Heart right ventricle (tissue), 16 donors: ENCODE measurements at places on chromosomes 1 and 21. TPM values are rescaled to one million over a fixed set of nuclear protein-coding genes. Genes with fewer than 3 reads are reported as not detected.

DNA sequence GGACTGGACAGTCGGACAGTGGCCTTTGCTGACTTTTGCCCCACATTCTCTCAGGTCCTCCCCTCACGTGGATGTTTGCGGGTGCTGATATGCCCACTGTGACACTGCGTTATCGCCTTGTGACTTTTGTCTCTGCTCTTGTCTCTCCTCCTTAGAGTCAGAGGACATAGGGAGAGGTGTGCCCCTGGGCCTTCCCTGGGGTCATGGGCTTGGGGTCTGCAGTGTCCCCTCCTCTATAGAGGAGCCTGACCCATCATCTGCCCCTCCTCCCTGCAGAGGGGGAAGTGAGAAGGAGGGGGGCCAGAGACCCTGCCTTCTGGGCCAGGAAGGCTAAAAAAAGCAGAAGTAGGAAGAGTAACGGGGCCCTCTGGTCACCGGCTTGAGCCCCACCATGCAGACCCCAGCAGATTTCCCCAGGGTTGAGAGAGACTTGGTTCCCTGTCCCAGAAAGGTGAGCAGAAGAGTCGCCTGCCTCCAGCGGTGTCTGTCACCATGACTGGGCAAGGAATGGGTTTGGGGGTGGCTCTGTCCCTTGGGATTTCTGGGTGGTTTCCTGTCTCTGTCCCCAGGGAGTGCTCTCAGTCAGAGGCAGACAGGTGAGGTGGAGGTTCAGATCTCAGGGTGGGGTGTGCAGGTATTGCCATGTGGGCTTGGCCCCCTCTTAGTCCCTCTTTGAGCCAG is 13.3 kb downstream of the RPS6KA1 start:
- no peak for DNase-seq
- H3K27me3 ChIP-seq: no peaks in the 10 kb centered on the region
- peak overlapping the region; percentile 17 for H3K4me3 ChIP-seq
- H3K36me3 ChIP-seq: no peaks in the 10 kb centered on the region
- H3K4me1 ChIP-seq: peaks cover 32% of the 10 kb centered on the region

DNA sequence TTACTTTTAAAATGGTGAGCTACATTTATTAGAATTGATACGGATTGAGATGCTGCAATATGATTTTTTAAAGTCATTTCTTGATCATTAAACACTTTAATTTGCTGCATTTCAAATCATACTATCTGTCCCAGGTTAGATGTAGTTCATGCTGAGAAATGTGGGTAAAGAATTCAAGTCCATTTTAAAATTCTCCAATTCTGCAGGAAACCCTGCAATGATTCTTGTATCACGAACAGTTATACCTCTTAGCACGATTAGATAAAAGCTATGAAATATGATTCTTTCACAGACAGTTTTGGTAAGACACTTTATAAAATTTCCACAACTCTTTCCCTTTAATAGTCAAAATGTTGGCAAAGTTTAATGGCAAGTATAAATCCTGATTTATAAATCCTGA is 693.4 kb downstream of the ADGRL2 start:
- peaks cover 5% of the 10 kb centered on the region for H3K4me1 ChIP-seq
- H3K27ac ChIP-seq: no peak overlapping the region
- no peaks in the 10 kb centered on the region for H3K27me3 ChIP-seq
- no peaks in the 10 kb centered on the region for H3K36me3 ChIP-seq
- H3K4me3 ChIP-seq: no peak overlapping the region

GRCh38 chr21:45989355-45990048 is 7.9 kb downstream of the COL6A1 start:
- H3K27ac ChIP-seq: no peak overlapping the region
- H3K27me3 ChIP-seq: no peaks in the 10 kb centered on the region
- H3K36me3 ChIP-seq: peaks cover 85% of the 10 kb centered on the region
- H3K4me1 ChIP-seq: peaks cover 8% of the 10 kb centered on the region

GRCh38 chr1:24411963-24412362 is 1.6 kb downstream of the STPG1 start:
- no peaks in the 10 kb centered on the region for H3K36me3 ChIP-seq
- H3K4me3 ChIP-seq: no peak overlapping the region
- H3K27me3 ChIP-seq: no peaks in the 10 kb centered on the region
- H3K27ac ChIP-seq: no peak overlapping the region
- DNase-seq: no peak

DNA sequence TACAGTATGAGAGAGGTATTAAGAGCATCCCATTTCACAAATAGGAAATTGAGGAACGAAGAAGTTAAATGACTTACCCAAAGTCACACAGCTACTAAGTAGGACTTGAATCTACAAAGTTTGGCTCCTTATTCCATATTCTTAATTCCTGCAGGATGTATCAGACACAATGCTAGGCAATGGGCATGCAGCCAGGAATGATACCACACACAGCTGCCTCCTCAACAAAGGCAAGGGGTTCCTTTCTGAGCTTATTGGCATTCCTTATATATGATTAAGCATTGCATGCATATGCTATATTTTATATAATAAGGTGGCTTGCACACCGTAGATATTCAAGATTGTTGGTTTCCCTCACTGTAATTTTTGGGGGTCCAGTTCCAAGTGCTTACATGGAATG is 34.2 kb upstream of the JUN start:
- H3K4me1 ChIP-seq: peaks cover 48% of the 10 kb centered on the region
- no peak overlapping the region for H3K4me3 ChIP-seq
- no peaks in the 10 kb centered on the region for H3K27me3 ChIP-seq
- H3K36me3 ChIP-seq: no peaks in the 10 kb centered on the region
- H3K27ac ChIP-seq: no peak overlapping the region
- DNase-seq: no peak

DNA sequence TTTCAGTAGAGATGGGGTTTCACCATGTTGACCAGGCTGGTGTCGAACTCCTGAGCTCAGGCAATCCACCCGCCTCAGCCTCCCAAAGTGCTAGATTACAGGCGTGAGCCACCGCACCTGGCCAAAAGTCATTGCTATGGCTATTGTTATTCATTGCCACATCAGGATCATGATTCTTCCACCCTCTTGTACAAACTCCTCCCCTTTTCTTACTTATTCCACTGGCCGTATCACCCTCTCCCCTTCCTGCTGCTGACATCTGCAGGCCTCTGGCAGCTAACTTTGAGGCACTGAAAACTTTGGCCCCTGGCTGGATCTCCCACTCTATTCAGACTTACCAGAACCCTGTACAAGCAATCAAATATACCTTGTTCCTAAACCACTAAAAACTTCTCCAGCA is 10.9 kb downstream of the TMEM53 start:
- no peaks in the 10 kb centered on the region for H3K27me3 ChIP-seq
- no peak overlapping the region for H3K4me3 ChIP-seq
- no peaks in the 10 kb centered on the region for H3K36me3 ChIP-seq
- H3K4me1 ChIP-seq: peaks cover 12% of the 10 kb centered on the region

GRCh38 chr1:117180147-117180967 is 30.4 kb downstream of the VTCN1 start:
- DNase-seq: no peak
- H3K27me3 ChIP-seq: no peaks in the 10 kb centered on the region
- H3K4me3 ChIP-seq: no peak overlapping the region

DNA sequence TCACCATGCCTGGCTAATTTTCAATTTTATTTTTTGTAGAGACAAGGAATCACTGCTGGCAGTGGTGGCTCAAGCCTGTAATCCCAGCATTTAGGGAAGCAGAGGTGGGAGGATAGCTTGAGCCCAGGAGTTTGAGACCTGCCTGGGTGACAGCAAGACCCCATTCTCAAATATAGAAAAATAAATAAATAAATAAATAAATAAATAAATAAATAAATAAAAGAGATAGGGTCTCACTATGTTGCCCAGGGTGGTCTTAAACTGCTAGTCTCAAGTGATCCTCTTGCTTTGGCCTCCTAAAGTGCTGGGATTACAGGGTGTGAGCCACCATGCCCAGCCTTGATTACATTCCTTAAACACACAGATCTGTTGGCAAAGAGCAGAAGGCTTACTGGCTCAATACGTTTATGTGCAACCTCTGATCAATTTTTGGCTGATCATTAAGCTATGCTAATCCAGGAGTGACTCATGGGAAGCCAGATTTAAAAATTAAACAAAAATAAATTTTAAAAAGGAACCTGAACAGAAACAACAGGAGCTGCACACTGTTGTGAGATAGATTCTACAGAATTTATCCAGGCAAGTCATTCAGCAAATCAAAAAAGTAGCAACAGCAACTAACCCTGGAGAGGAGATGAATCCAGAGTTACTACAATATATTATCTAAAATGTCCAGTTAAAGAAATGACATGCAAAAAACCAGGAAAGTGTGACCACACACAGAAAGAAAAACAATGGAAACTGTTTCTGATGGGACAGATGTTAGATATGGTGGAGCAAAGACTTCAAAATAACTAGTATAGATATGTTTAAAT is 79.4 kb downstream of the RPE65 start:
- H3K4me3 ChIP-seq: no peak overlapping the region
- no peak for DNase-seq
- H3K4me1 ChIP-seq: no peaks in the 10 kb centered on the region
- H3K27me3 ChIP-seq: no peaks in the 10 kb centered on the region
- no peak overlapping the region for H3K27ac ChIP-seq
- H3K36me3 ChIP-seq: no peaks in the 10 kb centered on the region

- no peaks in the 10 kb centered on the region for H3K27me3 ChIP-seq
- H3K27ac ChIP-seq: peak overlapping the region; percentile 87
- H3K4me3 ChIP-seq: peak overlapping the region; percentile 62
- peaks cover 33% of the 10 kb centered on the region for H3K4me1 ChIP-seq
- peak; percentile 83 for DNase-seq
These were observed 15.6 kb upstream of the HJV start for GRCh38 chr1:146036965-146037646.

- H3K36me3 ChIP-seq: no peaks in the 10 kb centered on the region
- H3K4me1 ChIP-seq: peaks cover 21% of the 10 kb centered on the region
- DNase-seq: no peak
- H3K4me3 ChIP-seq: no peak overlapping the region
- H3K27me3 ChIP-seq: peaks cover 12% of the 10 kb centered on the region
These were observed 11.8 kb downstream of the AGRN start for GRCh38 chr1:1031659-1032235.

DNA sequence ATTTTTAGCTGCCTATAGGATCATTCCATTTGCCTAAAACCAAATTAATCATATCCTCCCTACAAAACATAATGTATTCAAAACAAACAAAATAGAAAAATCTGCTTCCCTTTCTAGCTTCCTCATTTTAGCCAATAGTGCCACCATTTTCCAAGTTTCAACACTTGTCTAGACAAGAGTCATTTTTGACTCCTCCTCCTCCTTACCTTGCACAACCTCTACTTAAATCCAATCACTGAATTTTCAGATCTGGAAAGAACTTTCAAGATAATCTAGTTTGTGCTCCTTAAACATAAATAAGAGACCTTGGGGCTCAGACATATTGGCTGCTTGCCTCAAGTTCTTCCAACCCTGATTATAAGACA is 7.4 kb downstream of the STX6 start:
- no peaks in the 10 kb centered on the region for H3K36me3 ChIP-seq
- no peak for DNase-seq
- H3K27me3 ChIP-seq: no peaks in the 10 kb centered on the region
- peak overlapping the region; percentile 60 for H3K27ac ChIP-seq
- no peak overlapping the region for H3K4me3 ChIP-seq
- peaks cover 3% of the 10 kb centered on the region for H3K4me1 ChIP-seq

GRCh38 chr1:159442428-159442827 is 2.9 kb downstream of the OR10J1 start:
- H3K36me3 ChIP-seq: no peaks in the 10 kb centered on the region
- DNase-seq: no peak
- H3K27ac ChIP-seq: no peak overlapping the region
- no peaks in the 10 kb centered on the region for H3K27me3 ChIP-seq
- H3K4me1 ChIP-seq: no peaks in the 10 kb centered on the region

GRCh38 chr21:45611296-45611695 is 32.2 kb upstream of the PCBP3 start:
- no peak overlapping the region for H3K27ac ChIP-seq
- DNase-seq: no peak
- H3K36me3 ChIP-seq: no peaks in the 10 kb centered on the region
- no peak overlapping the region for H3K4me3 ChIP-seq
- H3K4me1 ChIP-seq: no peaks in the 10 kb centered on the region

DNA sequence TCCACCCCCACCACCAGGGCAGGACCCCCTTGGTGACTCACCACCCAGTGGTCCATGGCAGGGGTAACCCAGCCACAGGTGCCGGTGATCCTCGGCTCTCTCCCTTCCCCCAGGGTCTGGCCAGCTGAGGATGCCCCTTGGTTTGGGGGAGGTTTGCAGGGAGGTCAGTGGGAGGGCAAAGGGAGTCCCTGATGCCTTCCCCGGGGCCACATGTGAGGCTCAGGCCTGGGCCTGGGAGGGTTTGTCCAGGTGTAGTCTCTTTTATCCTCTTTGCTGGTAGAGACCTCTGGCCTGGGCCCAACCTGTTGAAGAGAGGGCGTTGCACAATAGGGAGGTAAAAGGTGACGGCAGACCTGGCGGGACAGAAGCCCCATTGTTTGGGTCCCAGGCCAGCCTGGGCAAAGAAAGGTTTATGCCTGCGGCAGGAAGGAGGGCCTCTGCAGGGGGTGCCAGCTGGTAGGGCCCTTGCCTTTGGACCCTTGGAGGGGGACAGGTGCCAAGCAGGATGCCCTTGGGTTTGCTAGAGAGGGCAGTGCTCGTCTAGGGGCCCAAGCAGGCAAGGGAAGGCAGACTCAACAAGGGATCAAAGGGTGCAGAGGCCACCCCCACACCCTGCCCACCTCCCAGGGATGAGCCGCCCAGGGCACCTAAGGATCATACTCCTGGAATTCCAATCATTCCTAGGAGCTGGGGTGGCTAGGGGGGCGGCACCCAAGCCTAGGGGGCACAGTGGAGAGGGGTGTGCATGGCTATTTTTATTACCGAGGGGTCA is 760 bp upstream of the TINAGL1 start:
- no peaks in the 10 kb centered on the region for H3K36me3 ChIP-seq
- peaks cover 14% of the 10 kb centered on the region for H3K27me3 ChIP-seq
- H3K4me1 ChIP-seq: peaks cover 30% of the 10 kb centered on the region
- H3K27ac ChIP-seq: peak overlapping the region; percentile 99

GRCh38 chr1:27203946-27204345 is 30.5 kb upstream of the WDTC1 start:
- H3K4me1 ChIP-seq: no peaks in the 10 kb centered on the region
- no peak overlapping the region for H3K27ac ChIP-seq
- H3K36me3 ChIP-seq: no peaks in the 10 kb centered on the region

GRCh38 chr1:155050560-155051341 is at the start of gene ADAM15:
Gene ADAM15, plus strand, starts transcription at chr1:155051316. Its CDS starts 71 bp downstream, at chr1:155051387.
- no peaks in the 10 kb centered on the region for H3K27me3 ChIP-seq
- no peaks in the 10 kb centered on the region for H3K36me3 ChIP-seq
- H3K4me1 ChIP-seq: peaks cover 43% of the 10 kb centered on the region
- DNase-seq: peak; percentile 82
- peak within 1 kb of the TSS; percentile 95 for H3K27ac ChIP-seq
- H3K4me3 ChIP-seq: peak within 1 kb of the TSS; percentile 77

DNA sequence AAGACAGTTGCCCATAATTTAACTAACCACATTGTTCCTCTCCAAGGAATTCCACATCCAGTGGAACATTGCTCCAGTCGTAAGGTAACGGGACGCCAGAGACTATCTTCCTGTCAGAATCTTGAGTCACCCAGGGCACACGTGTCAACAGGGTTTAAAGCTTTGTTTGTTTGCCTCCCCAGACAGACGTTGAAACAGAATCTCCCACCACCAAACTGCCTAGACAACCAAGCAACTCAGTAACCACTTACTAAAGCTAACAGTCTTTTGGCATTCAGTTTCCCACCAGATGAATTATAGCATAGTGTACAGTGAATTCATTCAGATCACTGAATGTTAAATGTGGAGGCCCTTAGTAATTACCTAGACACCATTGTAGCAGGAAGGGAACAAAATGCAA is 439.5 kb downstream of the PLPP3 start:
- no peak overlapping the region for H3K27ac ChIP-seq
- H3K36me3 ChIP-seq: no peaks in the 10 kb centered on the region
- no peak for DNase-seq
- peaks cover 3% of the 10 kb centered on the region for H3K4me1 ChIP-seq

SPRR1B gene
- not detected for total RNA-seq

OR2T11 gene
- total RNA-seq: not detected

ELAVL4 gene
- total RNA-seq: 0.09 TPM

RC3H1 gene
- 23.8 TPM for total RNA-seq

SERTAD4 gene
- 5.4 TPM for total RNA-seq
